ENCODE measurements at places on chromosomes 16 and 17.
A peak's percentile ranks its signal among the peaks of the same experiment; 100 is the strongest.

DNA sequence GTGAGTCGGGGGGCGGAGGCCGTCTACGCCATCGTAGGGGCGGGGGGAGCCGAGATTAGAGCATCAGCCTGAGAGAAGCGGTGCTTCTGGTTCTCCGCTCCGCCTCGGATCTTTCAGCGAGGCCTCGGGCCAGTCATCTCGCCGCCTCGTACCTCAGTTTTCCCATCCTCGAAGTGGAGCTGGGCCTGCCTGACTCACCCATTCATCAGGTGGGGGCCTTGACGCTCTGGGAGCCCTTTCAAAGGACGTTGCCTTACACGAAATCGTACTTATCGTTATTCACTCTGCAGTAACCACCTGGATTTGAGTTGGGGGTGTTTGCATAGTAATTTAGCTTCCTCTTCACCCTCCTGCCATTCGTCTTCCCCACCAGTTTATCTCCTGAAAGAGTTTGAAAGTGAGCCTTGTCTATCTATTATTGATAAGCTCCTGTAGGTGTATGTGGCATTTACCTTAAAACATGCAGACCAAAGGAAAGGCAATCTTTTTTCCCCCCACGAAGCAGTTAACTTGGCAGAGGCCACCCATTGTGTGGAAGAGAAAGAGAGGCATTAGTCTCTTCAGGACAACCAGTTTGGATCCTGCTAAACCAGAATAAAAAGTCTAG is 674 bp downstream of the TAF15 start:
- no peak for DNase-seq

GRCh38 chr17:2452216-2452750 is 51.4 kb upstream of the MNT start:
- no peak for DNase-seq

GRCh38 chr16:89393738-89394406 is 96.5 kb downstream of the ANKRD11 start:
- DNase-seq, result no peak

GRCh38 chr17:16521070-16521727 is 29.2 kb upstream of the LRRC75A start:
- DNase-seq, result peak; percentile 85

DNA sequence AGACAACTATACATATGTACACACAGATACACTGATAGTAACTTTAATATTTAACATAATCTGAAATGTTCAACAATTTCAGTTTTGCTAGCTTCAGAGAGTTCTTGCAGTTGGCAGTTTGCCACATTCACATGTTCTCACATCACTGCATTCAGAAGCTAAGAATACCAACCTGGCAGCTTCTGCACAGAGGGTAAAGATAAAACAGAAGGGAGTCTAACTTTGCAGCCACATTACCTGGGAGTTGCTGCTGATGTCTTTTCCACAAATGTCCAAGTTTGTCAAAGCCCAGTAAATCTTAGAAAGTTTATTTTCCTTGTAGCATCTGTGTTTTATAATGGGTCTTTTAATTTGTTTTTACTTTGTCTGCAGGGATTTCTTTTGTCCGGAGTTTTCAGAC is 332.0 kb downstream of the BCAS3 start:
- peak; percentile 19 for DNase-seq

GRCh38 chr16:58820411-58820810 is 86.3 kb upstream of the GOT2 start:
- no peak for DNase-seq

- DNase-seq, result no peak
These were observed 241.1 kb downstream of the PRKCA start for GRCh38 chr17:66543526-66543925.

- peak; percentile 97 for DNase-seq
These were observed 84.4 kb upstream of the XYLT1 start for GRCh38 chr16:17555176-17555575.

DNA sequence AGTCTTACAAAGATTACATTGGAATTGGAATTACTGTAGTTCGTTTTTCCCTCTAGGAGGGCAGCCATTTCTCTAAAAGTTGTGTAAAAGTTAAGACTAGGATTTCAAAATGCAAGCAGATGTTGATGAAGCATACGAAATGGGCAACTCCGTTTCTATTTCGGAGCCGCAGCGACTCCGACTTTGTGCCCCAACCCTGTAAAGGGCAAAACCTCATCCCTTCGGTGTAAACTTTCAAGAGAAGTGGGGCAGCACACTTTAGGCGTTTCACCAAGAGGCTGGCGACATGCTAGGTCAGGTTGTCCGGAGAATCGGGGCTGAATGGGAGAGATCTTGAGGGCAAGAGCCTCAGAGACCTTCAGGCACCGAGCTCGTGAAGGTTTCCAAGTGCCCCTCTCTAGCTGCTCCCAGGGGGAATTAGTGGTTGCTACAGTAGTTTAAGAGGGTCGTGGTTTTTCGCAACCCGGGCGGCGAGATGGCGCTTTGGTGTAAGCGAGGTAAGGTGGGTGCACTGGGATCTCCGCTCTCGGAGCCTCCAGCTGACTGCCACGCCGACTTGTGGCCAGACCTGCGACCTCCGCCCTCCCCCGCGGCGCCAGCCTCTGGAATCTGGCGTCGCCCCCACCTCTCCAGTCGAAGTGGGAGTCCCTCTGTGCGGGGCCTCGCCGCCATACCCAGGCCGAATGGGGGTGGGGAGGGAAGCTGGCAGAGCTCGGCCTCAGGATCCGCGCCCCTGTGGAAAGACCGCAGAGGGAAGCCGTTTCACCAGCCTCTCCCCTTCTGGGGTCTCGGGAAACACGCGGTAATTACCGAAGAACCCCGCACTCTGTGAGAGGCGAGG is 1.0 kb upstream of the HEXIM2 start:
- DNase-seq, result peak; percentile 74

- DNase-seq, result peak; percentile 95
These were observed 44.3 kb downstream of the HOXB1 start for GRCh38 chr17:48486557-48486956.

- DNase-seq, result peak; percentile 30
These were observed 29.9 kb downstream of the PARN start for GRCh38 chr16:14600164-14600563.

- DNase-seq, result no peak
These were observed 4.4 kb downstream of the RNF166 start for GRCh38 chr16:88701581-88702370.

- DNase-seq, result no peak
These were observed 176.4 kb upstream of the CHMP6 start for GRCh38 chr17:80815151-80815681.

Measured in fibroblast of skin of right quadriceps (primary cell).